ENCODE measurements at places on chromosomes 2 and 18.

GRCh38 chr2:135230150-135230549 lies 178.1 kb downstream of the RAB3GAP1 start:
- DNase-seq: no peak

- no peak for DNase-seq
Observed at GRCh38 chr2:65161551-65162100, 31.7 kb upstream of the RAB1A start.

- no peak for DNase-seq
Observed at GRCh38 chr2:200649724-200650123, 63.9 kb downstream of the AOX1 start.

DNA sequence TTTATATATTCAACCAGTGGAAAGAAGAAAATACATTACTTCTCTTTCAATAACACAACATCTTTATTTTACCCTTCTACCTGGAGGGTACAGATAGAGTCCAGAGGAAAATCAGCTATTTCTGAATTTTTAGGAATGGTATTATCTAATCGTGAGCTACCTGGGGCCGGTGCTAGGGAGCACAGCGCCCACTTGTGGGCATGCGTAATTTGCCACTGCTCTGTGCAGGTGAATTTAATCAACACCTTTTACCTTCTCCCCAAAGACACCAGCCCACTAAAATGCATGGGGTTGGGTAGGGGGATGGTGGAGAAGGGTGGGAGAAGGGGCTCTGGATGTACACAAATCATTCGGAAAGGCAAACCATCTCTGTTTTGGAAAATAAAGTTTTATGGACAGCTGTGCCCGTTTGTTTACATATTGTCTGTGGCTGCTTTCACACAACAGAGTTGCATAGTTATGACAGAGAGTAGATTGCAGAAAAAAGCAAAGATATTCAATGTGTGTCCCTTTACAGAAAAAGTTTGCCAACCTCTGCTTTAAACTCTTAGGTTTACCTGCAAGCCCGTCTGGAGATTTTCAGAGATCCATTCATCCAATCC lies 51.5 kb upstream of the DCC start:
- DNase-seq: peak; percentile 75

DNA sequence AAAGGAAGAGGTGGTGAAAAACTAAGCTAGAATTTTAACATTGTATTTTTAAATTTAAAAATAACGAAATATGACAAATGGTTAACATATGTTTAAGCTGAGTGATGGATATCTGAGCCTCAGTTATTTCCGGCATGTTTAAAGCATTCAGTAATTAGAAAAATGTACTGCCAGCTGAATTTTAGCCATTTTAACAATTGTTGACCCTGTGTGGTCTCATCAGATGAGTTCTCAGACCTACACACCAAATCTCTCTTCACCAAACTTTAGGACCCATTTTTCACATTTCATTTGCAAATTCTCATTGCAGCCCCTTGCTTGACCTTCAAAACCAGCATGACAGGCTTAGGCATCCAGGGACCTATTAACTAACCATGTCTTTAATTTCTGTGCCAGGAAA lies 91.5 kb upstream of the RGPD4 start:
- no peak for DNase-seq

DNA sequence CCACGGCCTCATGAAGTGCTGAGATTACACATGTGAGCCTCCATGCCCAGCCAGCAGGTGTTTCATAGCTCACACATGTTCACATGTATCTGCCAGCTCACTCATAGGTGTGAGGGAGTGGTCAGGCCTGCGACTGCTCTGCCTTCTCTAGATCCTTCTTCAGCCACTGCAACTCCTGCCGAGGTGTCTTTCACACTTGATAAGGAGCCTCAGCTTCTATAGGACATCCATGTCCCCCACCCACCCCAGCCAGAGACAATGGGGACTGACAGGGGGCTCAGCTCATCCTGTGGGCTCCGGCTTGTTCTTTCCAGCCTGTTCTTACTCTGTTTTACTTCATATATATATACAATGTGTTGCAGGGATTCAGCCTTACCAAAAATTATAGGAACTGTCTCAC lies 286.5 kb upstream of the MGAT5 start:
- no peak for DNase-seq

- no peak for DNase-seq
Observed at GRCh38 chr2:112150447-112150846, 12.3 kb downstream of the FBLN7 start.

DNA sequence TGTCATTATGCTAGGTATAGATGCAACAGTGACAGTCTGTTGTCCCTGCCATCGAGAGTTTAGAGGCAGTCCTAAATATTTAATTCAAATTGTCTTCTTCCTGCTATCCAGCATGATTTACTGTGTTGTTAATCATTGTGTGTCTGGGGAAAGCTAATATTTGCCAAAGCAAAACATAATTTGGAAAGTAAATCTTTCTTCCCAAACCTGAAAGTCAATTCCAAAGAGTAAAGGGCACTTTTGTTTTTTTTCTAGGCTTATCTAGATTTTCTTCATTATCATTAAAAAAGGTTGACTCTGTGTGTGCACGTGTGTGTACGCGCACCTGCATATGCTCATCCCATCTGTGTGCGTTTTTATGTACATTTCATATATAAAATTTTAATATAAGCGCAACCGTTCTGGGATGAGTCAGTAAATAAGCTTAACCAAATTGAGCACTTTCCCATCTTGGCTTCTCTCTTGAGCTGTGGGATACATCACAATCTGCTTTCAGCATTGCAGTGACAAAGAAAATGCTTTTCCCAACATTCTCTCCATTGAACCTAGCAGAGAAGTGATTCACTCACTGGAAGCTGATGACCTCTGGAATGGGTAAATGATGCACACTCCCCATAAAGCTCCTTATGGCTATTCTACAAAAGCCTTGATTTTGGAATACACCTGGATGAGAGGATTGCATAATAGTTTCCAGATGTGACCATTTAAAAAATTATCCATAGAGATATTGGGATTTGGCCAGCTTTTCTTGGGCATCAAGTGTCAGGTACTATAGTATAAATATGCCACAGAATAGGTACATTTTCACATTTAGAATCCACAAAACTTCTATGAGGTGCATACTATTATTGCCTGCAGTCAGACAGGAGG lies 488.4 kb downstream of the ADCYAP1 start:
- no peak for DNase-seq

GRCh38 chr2:175205523-175205922 lies 24.0 kb upstream of the ATP5MC3 start:
- DNase-seq: no peak

DNA sequence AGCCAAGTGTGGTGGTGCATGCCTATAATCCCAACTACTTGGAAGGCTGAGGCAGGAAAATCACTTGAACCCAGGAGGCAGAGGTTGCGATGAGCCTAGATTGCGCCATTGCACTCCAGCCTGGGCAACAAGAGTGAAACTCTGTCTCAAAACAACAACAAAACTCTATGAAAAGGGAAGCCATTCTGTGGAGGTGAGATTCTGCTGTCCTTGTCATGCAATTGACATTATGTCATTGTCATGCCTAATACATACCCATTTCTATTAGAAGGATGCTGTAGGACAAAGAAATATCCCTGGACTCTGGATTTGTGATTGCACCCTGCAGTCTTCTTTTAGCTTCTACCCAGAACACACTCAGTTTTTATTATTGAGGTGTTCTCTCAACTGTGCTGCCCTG lies 8.6 kb downstream of the RASGRP3 start:
- DNase-seq: no peak

DNA sequence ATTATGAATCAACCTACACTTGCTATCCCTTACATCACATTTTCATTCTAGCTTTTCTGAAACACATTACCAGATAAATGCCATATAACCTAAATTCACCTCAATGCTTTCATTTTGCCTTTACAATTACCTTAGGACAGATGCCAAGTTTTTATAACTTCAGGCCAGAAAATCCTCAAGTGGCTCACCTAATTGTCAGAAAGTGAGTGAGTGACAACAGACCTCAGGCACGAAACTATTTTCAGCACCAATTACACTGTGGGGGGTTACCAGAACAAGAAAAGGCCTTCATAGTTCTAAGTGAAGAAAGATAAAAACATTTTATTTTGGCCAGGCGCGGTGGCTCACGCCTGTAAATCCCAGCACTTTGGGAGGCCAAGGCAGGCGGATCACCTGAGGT lies 52.3 kb upstream of the ST8SIA5 start:
- no peak for DNase-seq

- DNase-seq: no peak
Observed at GRCh38 chr18:44557616-44558151, 123.0 kb upstream of the SETBP1 start.

DNA sequence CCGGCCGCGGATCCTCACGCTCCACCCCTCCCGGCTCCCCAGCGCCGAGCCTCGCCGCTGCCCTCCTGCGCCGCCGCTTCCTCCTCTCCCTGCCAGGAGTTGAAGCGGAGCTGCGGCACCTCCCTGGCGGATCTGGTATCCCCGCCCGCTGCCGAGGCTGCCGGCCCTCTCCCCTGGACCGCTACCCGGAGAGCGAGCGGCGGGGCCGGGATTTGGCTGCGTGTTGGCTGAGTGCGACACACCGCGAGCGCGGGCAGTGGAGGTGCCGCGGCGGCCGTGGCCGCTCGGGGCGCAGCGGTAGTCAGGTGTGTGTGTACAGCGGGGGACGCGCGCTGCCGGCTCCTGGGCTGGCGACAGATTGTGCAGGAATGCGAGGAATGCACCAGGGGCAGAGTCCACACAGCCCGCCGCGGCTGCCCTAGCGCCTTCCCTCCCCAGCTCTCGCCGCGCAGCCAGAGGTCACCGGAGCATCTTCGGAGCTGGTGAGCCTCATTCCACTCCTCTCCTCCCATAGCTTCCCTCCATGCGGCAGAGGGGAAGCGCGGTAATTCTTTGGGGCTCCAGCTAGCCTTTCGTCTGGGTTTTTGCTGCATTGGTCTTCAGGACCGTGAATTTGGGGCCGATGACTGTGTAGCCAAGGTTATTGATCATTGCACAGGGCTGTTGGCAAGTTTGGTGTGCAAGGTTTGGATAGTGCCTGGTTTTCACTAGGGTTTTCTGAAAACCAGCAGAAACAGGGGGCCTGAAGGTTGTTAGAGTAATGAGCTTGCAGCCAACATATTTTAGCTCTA lies 1.3 kb downstream of the PKP4 start:
- DNase-seq: peak; percentile 81

DNA sequence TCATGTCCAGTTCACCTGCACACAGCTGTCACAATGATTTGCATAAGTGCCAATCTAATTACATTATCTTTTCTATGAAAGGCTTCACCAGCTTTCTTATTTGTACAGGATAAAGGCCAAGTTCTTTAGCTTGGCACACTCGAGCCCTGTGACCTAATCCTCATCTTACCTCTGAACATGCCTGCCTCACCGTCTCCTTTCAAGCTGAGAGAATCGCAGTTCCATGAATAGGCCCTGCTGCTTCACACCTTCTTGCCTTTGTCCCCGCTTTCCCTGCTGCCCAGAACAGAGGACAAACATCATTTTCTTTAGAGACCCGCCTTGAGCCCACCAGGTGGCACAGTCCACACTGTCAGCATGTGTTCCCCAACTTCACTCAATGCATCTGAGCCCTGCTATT lies 1094.7 kb downstream of the BCL11A start:
- DNase-seq: no peak

DNA sequence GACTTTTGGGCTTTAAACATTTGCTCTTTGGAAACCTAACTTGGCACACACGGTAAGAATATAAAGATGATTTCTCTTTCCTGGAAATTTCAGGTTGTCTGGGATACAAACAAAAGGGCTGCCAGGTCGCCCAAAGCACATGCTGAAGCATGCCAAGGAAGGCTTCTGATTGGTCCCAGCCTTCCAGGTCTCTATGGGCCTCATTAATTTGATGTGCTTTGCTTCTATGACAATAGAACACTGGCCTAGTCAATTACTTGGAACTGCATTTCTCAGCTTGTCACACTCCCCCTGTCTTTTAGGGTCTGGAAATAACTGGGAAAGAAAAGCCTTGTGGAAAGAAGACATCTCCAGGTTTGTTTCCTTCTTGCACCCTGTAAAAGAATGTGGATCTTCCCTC lies 228.9 kb downstream of the ADCYAP1 start:
- no peak for DNase-seq

DNA sequence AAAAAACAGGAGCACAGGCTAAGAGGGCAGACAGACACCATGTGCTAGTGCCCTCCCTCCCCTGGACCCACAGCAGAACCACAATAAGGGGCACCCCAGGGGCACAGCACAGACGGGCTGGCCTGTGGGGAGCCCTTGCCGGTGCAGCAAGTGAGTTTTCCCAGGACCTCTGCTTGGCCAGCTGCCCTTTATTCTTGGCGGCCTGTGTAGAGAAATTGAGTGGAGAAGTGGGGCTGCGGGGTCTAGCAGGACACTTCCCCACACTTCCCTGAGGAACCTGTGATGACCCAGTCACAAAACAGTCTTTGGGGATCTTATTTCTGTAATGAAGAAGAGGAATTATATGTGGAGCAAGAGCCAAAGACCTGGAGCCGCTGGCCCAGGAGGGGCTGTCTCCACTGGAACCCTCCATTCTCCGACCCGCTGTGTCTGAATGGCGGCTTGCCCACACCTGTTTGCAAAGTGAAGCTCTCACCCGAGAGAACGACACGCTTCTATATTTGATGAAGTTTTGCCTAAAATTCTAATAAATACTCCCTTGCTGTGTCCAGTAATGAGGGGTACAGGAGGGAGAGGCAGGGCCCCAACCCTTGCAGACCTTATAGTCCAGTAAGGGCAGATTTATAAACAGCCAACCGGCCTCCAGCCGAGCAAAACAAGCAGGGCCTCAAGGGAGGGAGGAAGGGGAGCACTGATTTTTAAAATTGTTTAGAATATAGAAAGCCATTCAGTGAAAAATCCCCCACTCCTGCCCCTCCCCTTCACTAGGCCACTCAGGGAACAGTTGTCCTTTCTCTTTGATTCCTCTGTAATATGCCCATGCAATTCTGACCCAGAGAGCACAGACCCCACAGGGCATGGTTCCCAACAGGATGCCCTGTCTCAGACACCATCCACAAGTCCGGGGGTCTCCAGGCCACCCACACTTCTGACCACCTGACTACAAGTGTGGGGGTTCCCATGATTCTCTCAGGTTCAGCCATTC lies 44.7 kb upstream of the SNED1 start:
- DNase-seq: no peak

DNA sequence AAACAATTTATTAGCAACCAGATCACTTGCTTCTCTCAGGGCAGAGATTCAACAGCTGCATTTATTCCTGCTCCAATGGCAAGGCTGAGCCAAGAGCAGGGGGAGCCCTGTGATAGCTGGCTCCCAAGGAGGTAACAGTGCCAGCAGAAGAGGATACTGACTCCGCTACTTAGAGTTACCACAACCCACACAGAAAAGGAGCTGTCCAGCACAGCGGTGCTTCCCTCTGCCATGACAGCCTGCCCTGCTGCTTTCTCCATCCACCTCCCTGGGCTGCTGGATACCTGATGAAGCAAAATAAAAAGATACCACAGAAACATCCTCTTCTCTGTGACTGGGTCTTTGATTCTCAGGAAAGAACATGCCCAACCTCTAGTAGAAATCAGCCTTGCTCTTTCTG lies 467.2 kb downstream of the LRRTM4 start:
- DNase-seq: peak; percentile 3

- peak; percentile 72 for DNase-seq
Observed at GRCh38 chr2:96267159-96267971, 1.3 kb downstream of the CIAO1 start.

DNA sequence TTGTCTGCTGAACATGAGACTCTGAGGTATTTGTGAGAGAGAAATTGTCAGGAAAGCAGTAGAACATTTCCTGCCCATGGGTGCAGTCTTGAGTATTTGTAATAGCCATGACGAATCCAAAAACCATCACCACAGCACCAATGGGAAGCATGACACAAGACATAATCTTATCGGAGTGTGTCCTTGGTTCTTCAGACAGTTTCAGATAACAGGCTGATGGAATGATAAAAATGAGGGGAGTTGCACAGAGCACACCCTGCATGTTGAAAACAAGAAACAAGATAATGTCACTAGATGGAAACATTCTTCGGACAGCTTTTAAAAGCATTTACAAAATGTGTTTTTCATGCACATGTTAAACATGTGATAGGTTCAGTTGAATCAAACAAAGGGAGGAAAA lies 56.9 kb downstream of the SLC38A11 start:
- no peak for DNase-seq
